Esophagus squamous epithelium (tissue), 5 donors: ENCODE measurements at places on chromosomes 13 and 19. TPM values are rescaled to one million over a fixed set of nuclear protein-coding genes. Genes with fewer than 3 reads are reported as not detected.

DNA sequence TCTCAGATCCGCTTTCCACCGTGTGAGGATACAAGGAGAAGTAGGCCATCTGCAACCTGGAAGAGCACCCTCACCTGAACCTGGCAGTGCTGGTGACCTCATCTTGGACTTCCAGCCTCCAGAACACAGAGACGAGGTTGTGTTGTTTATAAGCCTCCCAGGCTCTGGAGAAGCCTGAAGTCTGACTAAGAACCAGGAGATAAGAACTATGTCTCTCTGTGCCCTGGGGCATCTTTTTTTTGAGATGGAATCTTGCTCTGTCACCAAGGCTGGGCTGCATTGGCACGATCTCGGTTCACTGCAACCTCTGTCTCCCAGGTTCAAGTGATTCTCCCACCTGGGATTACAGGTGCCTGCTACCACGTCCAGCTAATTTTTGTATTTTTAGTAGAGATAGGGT, 14.5 kb downstream of the FCGBP start:
- no peak for DNase-seq
- no peak overlapping the region for H3K4me3 ChIP-seq
- H3K27me3 ChIP-seq, result no peaks in the 10 kb centered on the region

- H3K27me3 ChIP-seq, result no peaks in the 10 kb centered on the region
- H3K36me3 ChIP-seq, result no peaks in the 10 kb centered on the region
- H3K4me1 ChIP-seq, result no peaks in the 10 kb centered on the region
- DNase-seq, result no peak
- H3K4me3 ChIP-seq, result no peak overlapping the region
- H3K27ac ChIP-seq, result no peak overlapping the region
Measured at GRCh38 chr13:19150712-19151228, 30.9 kb downstream of the TUBA3C start.

- H3K27ac ChIP-seq, result no peak overlapping the region
- DNase-seq, result no peak
- H3K4me1 ChIP-seq, result no peaks in the 10 kb centered on the region
- no peaks in the 10 kb centered on the region for H3K36me3 ChIP-seq
Measured at GRCh38 chr13:109712124-109712722, 74.2 kb downstream of the IRS2 start.

- H3K36me3 ChIP-seq, result no peaks in the 10 kb centered on the region
- H3K27me3 ChIP-seq, result no peaks in the 10 kb centered on the region
- no peaks in the 10 kb centered on the region for H3K4me1 ChIP-seq
- no peak for DNase-seq
- H3K4me3 ChIP-seq, result no peak overlapping the region
- no peak overlapping the region for H3K27ac ChIP-seq
Measured at GRCh38 chr13:75302071-75302698, 179.8 kb downstream of the TBC1D4 start.

GRCh38 chr19:39472746-39473442, 7.7 kb upstream of the TIMM50 start:
- no peak overlapping the region for H3K4me3 ChIP-seq
- no peaks in the 10 kb centered on the region for H3K4me1 ChIP-seq
- no peak for DNase-seq
- H3K36me3 ChIP-seq, result peaks cover 59% of the 10 kb centered on the region
- H3K27me3 ChIP-seq, result no peaks in the 10 kb centered on the region
- H3K27ac ChIP-seq, result no peak overlapping the region

DNA sequence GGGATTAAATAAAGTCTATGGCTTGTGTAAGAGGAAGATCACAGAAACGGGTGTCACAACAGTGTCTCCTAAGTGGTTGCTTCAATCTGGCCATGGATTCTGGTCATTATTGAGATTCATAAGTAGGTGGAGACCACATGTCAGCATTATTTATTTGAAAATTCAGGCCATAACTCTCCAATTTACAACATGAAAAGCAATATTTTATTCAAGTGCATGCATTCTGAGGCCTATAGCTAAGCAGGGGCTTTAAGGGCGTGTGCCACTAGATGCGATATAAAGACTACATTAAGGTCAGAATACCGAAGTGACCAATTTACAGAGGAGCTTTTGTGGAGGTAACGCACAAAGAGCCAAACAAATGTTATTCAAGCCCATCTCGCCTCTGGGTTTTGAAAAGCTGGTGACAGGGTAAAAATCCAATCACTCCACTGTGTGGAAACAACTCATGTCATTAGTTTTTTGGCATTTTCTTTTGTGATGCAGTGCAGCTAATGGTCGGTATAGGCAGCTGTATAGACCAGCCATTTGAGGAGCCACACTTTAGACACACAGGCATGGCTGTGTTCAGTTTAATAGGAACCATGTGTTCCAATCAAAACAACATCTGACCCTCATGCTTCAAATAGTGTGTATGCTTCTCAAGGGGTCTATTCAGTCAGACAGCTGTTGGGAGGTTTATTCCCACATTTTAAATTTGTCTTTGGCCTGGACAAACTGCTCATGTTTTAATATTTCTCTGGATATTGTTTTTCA, 123.7 kb downstream of the KL start:
- H3K27me3 ChIP-seq, result no peaks in the 10 kb centered on the region
- H3K4me3 ChIP-seq, result no peak overlapping the region
- H3K4me1 ChIP-seq, result no peaks in the 10 kb centered on the region

- no peak for DNase-seq
- H3K27me3 ChIP-seq, result no peaks in the 10 kb centered on the region
- H3K4me1 ChIP-seq, result no peaks in the 10 kb centered on the region
Measured at GRCh38 chr13:110414931-110415330, 107.8 kb downstream of the COL4A2 start.

DNA sequence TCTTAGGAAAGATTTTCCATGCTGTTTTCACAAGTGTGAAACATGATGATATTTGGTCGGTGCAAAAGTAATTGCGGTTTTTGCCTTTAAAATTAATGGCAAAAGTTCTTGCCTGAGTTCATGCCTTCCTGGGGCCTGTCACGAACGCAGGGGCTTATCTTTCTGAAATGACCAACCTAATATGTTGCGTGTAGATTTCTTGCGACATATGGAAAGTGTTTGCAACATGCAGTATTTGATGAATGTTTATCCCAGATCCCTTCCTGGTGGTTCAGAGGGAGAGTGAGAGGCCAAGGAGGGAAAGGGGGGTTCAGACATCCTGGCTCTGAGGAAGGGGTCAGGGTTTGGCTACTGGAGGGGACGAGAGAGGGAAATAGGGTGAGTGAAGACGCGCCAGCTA, 72.0 kb downstream of the TEX29 start:
- no peak overlapping the region for H3K27ac ChIP-seq
- no peak for DNase-seq
- H3K4me1 ChIP-seq, result no peaks in the 10 kb centered on the region
- no peak overlapping the region for H3K4me3 ChIP-seq

DNA sequence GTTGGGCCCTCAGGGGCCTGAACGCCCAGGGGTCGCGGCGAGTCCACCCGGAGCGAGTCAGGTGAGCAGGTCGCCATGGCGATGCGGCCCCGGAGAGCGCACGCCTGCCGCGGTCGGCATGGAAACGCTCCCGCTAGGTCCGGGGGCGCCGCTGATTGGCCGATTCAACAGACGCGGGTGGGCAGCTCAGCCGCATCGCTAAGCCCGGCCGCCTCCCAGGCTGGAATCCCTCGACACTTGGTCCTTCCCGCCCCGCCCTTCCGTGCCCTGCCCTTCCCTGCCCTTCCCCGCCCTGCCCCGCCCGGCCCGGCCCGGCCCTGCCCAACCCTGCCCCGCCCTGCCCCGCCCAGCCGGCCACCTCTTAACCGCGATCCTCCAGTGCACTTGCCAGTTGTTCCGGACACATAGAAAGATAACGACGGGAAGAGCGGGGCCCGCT, at the start of gene CCNA1:
CCNA1 (plus strand) TSS at position 390 of the 439 bp plus-strand sequence. CDS start 562 bp downstream, outside the sequence.
- H3K4me1 ChIP-seq, result peaks cover 36% of the 10 kb centered on the region
- peaks cover 63% of the 10 kb centered on the region for H3K27me3 ChIP-seq
- DNase-seq, result no peak
- no peak within 1 kb of the TSS for H3K27ac ChIP-seq
- no peaks in the 10 kb centered on the region for H3K36me3 ChIP-seq
- peak within 1 kb of the TSS; percentile 69 for H3K4me3 ChIP-seq

GRCh38 chr13:102405499-102406100, 3.8 kb upstream of the FGF14 start:
- peaks cover 17% of the 10 kb centered on the region for H3K27me3 ChIP-seq
- no peak overlapping the region for H3K4me3 ChIP-seq
- H3K4me1 ChIP-seq, result peaks cover 8% of the 10 kb centered on the region
- H3K36me3 ChIP-seq, result no peaks in the 10 kb centered on the region
- no peak overlapping the region for H3K27ac ChIP-seq
- DNase-seq, result no peak

GRCh38 chr13:100541897-100542825, 46.4 kb downstream of the GGACT start:
- peaks cover 63% of the 10 kb centered on the region for H3K4me1 ChIP-seq
- peak overlapping the region; percentile 40 for H3K27ac ChIP-seq
- H3K4me3 ChIP-seq, result no peak overlapping the region
- DNase-seq, result no peak

DNA sequence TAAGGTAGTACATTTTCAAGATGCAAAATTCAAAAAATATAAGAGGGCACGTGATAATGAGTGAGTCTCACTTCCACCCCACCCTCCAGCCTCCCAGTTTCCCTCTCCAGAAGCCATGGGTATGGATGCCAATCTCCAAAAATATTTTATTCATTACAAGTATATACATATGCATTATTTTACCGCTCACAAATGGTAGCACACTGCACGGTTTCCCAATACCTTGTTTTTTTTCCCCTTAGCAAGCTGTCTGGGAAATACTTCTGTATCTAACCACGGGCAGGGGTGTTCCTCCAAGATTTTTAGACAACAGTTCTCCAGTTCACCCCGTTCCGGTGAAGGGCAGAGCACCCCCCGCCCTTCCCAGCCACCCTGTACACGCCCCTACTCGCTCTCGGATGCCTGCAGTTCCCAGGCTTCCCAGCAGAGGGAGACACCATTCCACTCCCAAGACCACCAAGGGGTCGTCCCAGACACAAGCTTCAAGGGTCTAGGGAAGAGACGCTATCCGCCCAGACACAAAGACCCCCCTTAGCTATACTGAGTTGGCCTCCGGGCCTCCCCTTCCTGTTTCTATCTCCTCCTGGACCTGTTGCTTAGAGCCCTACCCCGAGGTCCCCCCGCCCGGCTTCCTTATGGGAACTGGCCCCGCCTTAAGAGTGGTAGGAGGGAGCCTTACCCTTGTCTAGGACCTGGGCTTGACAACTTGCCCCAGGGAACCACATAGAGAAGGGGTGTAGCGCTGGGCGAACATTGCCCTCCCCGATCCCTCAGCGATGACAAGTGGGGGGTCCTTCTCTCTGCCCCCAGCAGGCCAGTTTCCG, 1.1 kb upstream of the FXYD3 start:
- no peak for DNase-seq
- peak overlapping the region; percentile 54 for H3K4me3 ChIP-seq
- peak overlapping the region; percentile 95 for H3K27ac ChIP-seq
- no peaks in the 10 kb centered on the region for H3K27me3 ChIP-seq
- peaks cover 13% of the 10 kb centered on the region for H3K4me1 ChIP-seq

GRCh38 chr19:35170359-35171061, 16.0 kb downstream of the FXYD5 start:
- H3K4me1 ChIP-seq, result peaks cover 15% of the 10 kb centered on the region
- H3K27ac ChIP-seq, result no peak overlapping the region
- no peak for DNase-seq
- H3K4me3 ChIP-seq, result no peak overlapping the region
- no peaks in the 10 kb centered on the region for H3K27me3 ChIP-seq

DNA sequence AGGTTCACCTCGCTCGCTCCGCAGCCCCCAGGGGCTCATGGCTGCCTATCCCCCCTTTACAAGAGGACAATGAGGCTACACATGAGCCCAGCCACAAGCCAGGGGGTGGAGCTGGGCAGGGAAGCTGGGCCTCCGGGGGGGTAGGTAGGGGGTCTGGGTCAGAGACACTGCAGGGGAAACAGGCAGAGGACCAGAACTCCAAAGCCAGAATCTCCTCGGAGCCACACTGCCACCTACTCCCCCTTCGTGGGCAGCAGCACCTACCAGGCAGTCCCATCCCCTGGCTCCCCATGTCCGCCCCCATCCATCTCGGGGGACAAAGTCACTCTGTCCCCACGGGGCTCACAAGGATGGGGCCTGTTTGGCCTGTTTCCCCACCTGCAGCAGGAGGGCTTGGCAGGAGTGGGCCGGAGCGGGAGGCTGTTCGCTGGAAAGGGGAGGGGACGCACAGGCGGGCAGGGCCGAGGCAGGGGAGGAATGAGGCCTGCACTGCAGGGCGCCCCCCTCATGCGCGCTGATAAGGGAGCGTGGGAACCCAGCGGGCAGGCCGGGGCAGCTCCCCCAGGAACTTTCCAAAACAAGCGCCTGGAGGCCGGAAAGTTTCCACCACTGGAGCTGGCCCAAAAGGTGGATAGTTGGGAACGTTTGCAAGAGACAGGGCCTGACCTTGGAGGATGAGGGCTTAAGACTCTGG, 545 bp upstream of the ISYNA1 start:
- peaks cover 2% of the 10 kb centered on the region for H3K36me3 ChIP-seq
- H3K27me3 ChIP-seq, result no peaks in the 10 kb centered on the region
- peak overlapping the region; percentile 62 for H3K4me3 ChIP-seq
- peak overlapping the region; percentile 84 for H3K27ac ChIP-seq

GRCh38 chr13:42277618-42278276, 5.8 kb downstream of the AKAP11 start:
- no peak for DNase-seq
- peaks cover 60% of the 10 kb centered on the region for H3K4me1 ChIP-seq
- H3K36me3 ChIP-seq, result no peaks in the 10 kb centered on the region
- H3K27ac ChIP-seq, result no peak overlapping the region
- no peaks in the 10 kb centered on the region for H3K27me3 ChIP-seq
- no peak overlapping the region for H3K4me3 ChIP-seq

DNA sequence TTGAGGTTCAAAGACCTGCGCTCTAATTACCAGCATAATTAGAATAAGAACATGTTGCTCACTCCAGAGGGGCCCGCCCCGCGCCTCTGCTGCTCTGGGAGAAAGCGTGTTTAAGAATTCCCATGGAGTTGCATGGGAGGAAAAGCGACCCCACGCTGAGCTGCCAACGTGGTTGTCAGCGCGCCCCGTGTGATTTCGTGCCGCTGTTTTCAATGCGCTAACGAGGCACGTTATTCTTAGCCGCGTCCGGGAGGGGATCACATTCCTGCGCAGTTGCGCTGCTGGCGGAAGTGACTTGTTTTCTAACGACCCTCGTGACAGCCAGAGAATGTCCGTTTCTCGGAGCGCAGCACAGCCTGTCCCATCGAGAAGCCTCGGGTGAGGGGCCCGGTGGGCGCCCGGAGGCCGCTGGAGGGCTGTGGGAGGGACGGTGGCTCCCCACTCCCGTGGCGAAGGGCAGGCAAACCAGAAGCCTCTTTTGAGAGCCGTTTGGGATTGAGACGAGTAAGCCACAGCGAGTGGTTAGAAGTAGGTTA, 173.8 kb upstream of the SOX1 start:
- no peak for DNase-seq
- no peaks in the 10 kb centered on the region for H3K27me3 ChIP-seq
- H3K4me3 ChIP-seq, result peak overlapping the region; percentile 50
- H3K27ac ChIP-seq, result no peak overlapping the region
- no peaks in the 10 kb centered on the region for H3K36me3 ChIP-seq

GRCh38 chr13:26979334-26979733, 192.3 kb downstream of the USP12 start:
- H3K4me3 ChIP-seq, result no peak overlapping the region
- H3K27me3 ChIP-seq, result no peaks in the 10 kb centered on the region
- no peaks in the 10 kb centered on the region for H3K36me3 ChIP-seq
- no peak for DNase-seq
- H3K4me1 ChIP-seq, result peaks cover 3% of the 10 kb centered on the region

The FPR1 gene
- total RNA-seq, result 1.7 TPM

The LGALS7B gene
- total RNA-seq, result 2,466 TPM

The FFAR3 gene
- total RNA-seq, result not detected

The WDR87 gene
- total RNA-seq, result not detected

The RGCC gene
- 22.4 TPM for total RNA-seq

The URAD gene
- not detected for total RNA-seq
